ACHN (cell line): ENCODE measurements at places on chromosomes 13 and 19.

DNA sequence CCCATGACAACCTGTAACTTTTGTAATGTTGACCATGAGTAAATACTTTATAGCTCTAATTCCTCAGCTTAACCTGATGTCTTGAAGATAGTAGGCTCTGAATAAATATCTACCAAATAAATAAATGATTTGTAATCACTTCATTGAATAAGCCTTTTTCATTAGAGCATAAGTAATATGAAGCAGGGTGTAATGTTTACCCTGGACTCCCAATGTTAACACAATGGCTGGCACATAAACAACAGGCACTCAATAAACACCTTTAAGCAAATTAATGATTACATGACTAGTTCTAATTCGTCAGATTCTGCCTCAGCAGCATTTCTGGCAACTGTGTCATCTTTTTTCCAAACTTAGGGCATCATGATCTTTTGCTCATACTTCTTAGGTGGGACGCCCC is 396.3 kb downstream of the LIG4 start:
- DNase-seq: no peak

DNA sequence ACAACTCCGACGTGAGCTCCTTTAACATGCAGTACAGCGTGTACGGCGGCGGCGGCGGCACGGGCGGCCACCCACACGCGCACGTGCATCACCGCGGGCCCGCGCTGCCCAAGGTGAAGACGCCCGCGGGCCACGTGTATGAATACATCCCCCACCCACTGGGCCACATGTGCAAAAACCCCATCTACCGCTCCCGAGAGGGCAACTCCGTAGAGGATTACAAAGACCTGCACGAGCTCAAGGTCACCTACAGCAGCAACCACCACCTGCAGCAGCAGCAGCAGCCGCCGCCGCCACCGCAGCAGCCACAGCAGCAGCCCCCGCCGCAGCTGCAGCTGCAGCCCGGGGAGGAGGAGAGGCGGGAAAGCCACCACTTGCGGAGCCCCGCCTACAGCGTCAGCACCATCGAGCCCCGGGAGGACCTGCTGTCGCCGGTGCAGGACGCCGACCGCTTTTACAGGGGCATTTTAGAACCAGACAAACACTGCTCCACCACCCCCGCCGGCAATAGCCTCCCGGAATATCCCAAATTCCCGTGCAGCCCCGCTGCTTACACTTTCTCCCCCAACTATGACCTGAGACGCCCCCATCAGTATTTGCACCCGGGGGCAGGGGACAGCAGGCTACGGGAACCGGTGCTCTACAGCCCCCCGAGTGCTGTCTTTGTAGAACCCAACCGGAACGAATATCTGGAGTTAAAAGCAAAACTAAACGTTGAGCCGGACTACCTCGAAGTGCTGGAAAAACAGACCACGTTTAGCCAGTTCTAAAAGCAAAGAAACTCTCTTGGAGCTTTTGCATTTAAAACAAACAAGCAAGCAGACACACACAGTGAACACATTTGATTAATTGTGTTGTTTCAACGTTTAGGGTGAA is 6.6 kb downstream of the SLITRK5 start:
- DNase-seq: peak; percentile 36

GRCh38 chr13:48726711-48727110 is 73.0 kb downstream of the CYSLTR2 start:
- no peak for DNase-seq

GRCh38 chr13:42745655-42746054 is 35.7 kb upstream of the FAM216B start:
- no peak for DNase-seq

- peak; percentile 44 for DNase-seq
Observed at GRCh38 chr19:45428384-45429231, 4.9 kb upstream of the ERCC1 start.

DNA sequence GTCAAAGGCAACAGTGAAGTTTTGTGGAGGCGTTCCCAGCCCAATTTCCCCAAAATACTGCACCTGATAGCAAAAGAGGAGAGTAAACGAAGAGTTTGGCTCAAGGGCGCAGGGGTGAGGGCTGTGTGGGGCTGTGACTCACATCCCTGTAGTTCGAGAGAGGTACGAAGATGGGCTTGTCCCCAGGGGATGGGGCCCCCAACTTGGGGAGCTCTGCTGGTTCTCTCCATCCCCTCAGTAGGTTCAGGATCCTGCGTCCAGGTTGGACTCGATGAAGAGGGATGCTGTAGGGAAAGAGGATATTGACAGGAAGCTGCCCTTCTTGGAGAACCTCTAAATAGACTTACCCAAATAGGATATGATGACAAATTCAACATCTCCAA is 3.4 kb downstream of the NAPSA start:
- no peak for DNase-seq

DNA sequence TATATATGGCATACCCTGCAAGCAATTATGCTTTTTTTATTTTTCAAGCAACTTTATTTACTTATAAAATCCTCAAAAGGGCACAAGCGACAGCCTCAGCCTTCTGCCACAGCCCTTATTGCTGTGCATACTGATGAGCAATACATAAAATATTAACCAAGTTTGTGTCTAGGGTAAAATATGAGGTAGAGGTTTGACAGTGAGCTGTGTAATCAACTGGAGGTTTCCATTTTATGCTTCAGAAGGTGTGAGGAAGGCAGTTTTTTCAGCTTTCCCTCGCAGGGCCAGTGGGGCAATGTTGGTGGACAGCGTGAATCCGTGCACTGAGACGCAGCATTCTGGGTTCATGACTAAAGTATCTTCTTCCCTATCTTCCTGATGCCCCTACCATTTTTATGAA is 310.4 kb downstream of the IRS2 start:
- peak; percentile 20 for DNase-seq

DNA sequence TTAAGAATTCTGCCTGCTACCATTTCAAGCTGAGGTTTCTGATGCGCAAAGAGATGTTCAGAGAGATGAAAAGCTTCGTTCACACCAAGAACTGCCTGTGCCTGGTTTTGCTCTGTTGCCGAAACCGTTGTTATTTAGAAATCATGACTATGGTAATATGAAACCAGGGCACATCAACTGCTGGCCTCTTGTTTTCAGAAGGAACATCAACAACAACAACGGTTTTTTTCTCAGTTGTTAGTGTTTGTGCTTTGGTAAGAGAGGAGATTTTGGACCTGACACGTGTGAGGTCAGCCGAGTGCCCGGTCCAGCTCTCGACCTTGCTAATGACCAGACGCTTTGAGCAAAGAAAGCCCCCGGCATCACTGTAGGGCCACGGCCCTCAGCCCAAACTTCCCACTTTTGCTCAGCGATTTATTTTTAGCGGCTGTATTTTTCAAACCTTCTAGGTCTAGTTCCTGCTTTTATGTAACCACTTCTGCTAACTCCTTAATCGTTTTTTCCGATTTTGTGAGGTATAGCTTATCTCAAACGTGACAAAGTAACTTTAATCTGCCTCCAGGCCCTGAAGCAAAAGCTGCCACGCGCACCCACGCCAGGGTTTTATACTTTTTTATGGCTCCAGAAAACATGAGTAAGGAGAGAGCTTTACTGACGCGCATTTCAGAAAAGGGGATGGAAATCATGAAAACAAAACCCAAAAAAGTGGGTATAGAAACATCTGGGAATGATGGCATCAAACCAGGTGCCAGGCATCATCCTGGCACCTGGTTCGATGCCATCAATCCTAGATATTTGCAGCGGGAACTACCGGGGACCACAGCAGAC is 42.0 kb downstream of the KLF2 start:
- no peak for DNase-seq

- no peak for DNase-seq
Observed at GRCh38 chr19:14315433-14315832, 65.8 kb upstream of the ADGRE5 start.

DNA sequence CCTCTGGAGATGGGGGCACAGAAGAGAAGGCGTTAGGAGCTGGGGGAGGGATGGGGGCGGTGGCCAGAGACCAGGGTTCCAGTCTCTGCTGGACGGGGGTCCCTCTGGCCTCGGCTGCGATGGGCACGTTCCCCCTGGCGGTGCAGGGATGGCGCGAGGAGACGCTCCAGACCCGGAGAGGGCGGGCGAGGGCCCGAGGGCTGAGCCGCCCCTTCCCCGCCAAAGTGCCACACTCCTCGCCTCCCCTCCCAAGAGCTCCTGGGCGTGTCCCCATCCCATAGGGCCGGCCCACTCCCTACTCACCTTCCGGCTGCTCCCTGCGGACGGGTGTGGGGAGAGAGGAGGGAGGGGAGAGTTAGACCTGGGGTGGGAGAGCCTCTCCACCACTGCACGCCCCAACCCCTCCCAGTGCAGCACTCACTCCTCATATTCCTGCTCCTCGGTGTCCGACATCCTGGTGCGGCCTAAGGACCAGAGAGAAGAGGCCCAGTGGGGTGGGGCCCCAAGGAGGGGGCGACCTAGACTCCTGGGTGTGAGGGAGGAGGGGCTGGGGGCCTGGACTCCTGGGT is 2.2 kb downstream of the TNNT1 start:
- peak; percentile 69 for DNase-seq

GRCh38 chr19:17334414-17335409 is at the start of gene ANO8:
Gene ANO8 (minus strand): TSS chr19:17334855. CDS start chr19:17334670, 185 bp downstream.
- peak; percentile 97 for DNase-seq

DNA sequence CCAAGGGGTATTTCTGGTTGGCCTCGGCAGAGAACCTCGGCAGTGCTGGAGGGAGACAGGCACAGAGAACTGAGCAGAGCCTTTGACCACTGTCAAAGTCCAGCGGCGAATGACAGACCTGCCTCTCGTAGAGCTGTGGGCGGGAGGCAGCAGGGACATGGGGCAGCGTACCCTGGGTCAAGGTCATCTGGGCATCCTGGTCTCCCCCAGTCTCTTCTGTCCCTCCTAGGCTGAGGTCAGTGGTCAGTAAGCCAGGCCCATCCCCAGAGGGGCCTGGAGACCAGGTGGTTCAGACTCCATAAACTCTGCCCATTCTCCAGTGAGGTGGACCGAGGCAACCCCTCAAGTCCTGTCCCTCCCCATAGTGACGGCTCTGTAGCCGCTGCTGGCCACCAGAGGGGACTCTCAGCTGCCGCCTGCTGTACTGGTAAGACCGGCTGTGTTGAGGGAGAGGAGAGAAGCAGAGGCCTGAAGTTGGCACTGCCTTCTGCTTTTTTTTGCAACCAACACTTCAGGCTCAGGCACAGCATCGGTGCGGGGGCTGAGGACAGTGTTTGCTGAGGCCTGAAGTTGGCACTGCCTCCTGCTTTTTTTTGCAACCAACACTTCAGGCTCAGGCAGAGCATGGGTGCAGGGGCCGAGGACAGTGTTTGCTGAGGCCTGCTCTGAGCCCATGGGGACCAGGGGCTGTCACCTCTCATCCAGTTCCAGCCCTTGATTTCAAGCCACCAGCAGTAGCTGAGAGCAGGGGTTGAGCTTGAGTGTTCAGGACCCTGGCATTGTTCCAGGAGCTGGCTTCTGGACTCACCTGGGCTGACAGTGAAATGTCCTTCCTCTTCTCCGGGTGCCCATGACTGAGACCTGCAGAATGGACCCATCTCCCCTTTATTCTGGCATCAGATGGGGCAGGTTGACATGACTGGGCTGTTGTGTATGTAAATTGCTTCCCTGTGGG is at the start of gene PGLYRP2:
Gene PGLYRP2, minus strand, starts transcription at position 111 of the 955 bp plus-strand sequence. CDS start 130 bp downstream, outside the sequence.
- no peak for DNase-seq

GRCh38 chr13:46812301-46812797 is 15.4 kb upstream of the ESD start:
- no peak for DNase-seq

- DNase-seq: no peak
Observed at GRCh38 chr13:77443511-77443910, 92.0 kb upstream of the SCEL start.
